ENCODE measurements at places on chromosomes 6 and 20.

DNA sequence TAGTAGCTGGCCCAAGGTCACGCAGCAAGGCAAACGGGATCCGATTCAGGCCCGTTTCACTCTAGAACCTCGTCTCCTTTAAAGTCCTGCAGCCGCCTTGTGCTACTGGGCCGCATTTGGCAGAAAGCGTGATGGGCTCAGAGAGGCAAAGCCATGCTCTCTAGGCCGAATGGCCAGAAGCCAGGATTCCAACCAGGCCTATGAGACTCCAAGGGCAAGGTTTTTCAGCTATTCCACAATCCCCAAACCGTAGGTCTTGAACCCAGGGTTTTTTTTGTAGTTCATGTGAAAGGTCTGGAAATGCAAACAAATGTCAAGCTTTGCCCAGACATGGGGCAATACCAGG is 174.1 kb downstream of the PREX1 start:
- DNase-seq, result no peak

DNA sequence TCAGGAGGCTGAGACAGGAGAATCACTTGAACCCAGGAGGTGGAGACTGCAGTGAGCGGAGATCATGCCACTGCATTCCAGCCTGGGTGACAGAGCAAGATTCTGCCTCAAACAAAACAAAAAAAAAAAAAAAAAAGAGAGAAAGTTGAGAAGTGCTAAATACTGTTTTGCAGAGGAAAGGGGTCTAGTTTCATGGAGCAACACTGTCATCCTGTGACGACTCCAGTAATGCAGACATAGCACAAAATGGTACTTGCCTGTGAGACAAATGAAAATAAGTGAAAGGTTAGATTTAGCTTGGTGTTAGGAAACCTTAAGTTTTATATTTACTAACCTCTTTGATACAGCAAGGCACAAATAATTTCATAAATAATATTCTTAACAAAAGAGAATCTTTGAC is 29.7 kb downstream of the CEP162 start:
- DNase-seq, result no peak

DNA sequence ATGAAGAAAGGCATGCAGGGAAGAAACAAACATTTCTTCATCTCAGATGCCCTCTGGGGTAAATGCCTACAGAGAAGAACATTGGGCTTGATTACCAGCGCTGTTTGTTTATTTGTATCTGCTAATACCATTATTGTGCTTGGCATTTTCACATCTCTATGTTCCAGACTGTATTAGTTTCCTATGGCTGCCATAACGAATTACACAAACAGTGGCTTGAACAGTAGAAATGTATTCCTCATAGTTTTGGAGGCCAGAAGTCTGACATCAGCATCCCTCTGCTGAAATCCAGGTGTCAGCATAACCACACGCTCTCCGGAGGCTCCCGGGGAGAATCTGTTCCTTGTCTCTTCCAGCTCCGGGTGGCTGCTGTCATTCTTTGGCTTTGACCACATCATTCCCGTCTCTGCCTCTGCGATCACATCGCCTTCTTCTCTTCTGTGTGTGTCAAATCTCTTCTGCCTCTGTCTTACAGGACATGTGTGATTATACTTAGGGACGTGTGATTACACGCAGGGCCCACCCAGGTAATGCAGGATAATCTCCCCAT is 241.6 kb upstream of the SUPT3H start:
- DNase-seq, result no peak

DNA sequence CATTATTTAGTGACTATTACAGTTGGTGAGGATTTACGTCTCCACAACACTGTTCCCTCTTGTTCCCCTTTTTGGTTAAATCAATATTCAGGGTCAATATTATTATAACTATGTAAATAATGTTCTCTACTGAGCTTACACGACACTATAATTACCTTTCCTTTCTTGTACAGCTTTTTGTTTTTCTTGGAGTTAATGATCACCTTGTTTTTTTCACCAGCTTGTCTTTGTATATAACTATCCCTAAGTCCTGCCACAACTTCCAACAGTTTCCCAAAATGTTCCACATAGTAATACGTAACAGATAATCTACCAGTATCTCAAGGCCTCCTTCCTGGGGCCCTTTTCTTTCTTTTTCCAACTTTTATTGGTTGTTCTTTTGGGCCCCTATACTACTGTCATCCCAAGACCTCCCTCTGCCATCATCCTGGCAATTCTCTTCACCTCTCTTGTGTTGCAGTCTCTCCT is 142.0 kb upstream of the SOX4 start:
- no peak for DNase-seq

GRCh38 chr6:167840160-167840525 is 13.4 kb downstream of the AFDN start:
- DNase-seq, result no peak

- DNase-seq, result no peak
These were observed 208.4 kb downstream of the MYLK4 start for GRCh38 chr6:2542101-2542857.

DNA sequence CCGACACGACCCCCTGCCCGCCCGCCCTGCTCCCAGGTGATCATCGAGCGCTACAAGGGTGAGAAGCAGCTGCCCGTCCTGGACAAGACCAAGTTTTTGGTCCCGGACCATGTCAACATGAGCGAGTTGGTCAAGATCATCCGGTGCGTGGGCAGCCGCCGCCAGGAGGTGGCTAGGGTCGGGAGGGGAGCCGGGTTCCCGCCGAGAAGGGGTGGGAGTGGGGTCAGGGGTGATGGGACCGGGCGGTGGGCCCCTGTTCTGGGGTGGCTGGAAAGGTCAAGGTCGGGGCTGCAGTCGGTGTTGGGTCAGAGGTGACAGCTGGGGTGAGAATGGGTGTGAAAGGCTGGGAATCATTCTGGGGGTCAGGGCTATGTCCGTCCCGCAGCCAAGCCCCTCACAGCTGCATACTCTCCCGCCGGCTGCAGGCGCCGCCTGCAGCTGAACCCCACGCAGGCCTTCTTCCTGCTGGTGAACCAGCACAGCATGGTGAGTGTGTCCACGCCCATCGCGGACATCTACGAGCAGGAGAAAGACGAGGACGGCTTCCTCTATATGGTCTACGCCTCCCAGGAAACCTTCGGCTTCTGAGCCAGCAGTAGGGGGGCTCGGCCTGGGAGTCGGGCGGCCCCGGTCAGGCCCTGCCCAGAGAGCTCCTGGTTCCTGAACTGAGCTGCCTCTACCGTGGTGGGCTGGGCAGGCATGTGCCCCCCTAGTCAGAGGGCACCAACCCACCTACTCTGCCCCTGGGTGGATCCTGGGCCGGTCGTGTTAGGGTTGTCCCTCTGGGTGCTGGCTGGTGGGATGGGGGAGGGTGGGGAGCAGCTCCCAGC is 1.0 kb downstream of the MAP1LC3A start:
- DNase-seq, result no peak

DNA sequence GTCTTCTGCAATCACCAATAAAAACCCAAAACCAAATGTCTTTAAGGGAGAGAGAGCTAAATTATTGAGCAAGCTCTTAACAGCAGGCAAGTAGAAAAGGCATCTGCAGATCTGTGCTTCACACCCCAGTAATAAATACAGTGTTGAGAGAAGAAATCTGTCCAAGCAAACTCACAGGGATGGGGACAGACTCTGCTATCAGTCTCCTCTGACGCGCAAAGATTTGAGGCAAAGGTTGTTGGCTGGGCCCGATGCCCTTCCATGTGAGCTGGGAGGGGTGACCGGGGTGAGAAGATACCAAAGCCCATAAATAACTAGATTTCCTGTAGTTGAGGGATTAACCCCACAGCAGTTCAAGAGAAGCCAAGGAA is 315.2 kb upstream of the SOX4 start:
- DNase-seq, result no peak

GRCh38 chr20:54576518-54576917 is 101.1 kb downstream of the DOK5 start:
- DNase-seq, result no peak

DNA sequence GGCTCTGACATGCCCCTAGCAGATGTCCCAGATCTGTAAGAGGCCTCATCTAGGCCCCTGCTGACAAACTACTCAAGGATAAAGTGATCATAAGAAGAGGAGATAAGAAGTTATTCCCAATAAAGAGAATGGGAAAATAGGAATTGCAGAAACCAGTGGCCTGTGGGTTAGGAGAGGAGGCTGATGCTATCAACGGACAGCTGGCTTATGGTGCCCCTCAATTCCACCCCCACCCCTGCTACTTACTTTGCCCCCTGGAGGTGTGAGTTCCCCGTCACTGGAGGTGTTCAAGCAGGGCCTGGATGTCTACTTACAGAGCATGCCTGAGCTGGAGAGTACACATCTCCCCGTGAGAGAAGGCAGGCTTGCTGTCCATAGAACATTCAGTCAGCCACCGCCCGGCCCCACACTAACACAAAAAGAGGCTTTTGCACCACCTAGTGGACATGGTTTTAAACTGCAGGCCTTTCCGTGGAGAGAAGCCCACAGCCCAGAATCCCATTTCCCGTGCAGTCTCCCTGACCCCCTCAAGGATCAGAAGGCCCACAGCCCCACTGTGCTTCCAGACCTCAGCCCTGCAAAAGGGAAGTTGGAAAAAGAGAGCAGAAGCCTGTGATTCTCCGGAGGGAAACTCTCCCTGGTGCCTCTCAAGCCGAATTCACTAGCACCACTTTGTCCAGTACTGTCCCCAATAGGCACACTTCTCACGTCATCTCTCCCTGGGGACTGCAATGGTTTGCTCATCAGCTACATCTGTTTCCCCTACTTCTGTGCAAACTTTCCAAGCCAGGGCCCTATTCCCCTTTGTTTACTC is 23.8 kb upstream of the BNIP5 start:
- DNase-seq, result peak; percentile 48

DNA sequence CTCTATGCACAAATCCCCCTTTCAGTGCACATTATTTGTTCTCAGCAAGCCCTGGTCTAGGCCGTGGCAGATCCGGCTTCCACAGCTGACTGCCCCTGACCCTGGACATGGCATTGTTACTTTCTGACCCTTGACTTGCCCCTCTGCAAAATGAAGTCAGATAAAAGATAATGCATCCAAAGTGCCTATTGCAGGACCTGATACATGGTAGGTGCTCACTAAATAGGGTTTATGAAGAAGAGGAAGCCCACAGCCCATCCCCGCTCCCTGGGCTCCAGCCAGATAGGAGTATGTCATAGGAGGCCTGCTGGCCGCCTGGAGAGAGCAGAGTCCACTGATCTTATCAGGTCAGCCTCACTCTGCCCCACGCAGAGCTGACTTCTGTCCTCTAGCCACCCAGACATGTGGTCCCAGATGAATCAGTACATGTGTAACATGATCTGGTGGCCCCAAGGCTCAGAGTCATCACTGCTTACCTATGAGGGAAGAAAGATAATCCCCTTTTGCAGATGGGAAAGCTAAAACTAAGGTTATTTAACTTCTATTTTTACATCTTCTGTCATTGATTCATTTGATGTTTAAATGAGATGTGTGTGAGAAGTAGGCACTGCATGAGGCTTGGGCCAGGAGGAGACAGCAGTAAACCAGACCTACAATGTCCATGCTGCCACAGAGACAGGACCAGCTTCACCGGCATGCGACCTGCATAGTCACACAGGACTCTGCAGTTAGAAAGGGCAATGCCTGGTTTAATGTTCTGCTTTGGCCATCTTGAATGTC is 20.4 kb downstream of the MAFB start:
- no peak for DNase-seq

GRCh38 chr20:34558320-34559218 is at the start of gene MAP1LC3A:
Gene MAP1LC3A, plus strand, starts transcription at chr20:34558718. Its CDS starts 151 bp downstream, at chr20:34558869.
- peak; percentile 90 for DNase-seq

DNA sequence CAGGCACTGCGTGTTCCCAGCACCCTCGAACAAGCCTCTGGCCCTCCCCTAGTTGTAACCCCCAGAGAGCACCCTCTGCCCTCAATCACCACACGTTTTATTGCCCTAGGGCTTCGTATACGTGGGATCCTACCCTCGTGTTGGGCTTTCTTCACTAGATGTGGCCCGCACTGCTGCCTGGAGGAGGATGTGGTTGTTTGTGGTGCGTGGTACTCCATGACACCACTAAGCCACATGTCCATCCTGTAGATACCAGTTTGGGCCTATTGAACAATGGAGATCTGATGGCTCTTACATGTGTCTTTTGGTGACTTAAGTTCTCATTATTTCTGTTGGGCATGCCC is 17.0 kb downstream of the SLC2A4RG start:
- no peak for DNase-seq

DNA sequence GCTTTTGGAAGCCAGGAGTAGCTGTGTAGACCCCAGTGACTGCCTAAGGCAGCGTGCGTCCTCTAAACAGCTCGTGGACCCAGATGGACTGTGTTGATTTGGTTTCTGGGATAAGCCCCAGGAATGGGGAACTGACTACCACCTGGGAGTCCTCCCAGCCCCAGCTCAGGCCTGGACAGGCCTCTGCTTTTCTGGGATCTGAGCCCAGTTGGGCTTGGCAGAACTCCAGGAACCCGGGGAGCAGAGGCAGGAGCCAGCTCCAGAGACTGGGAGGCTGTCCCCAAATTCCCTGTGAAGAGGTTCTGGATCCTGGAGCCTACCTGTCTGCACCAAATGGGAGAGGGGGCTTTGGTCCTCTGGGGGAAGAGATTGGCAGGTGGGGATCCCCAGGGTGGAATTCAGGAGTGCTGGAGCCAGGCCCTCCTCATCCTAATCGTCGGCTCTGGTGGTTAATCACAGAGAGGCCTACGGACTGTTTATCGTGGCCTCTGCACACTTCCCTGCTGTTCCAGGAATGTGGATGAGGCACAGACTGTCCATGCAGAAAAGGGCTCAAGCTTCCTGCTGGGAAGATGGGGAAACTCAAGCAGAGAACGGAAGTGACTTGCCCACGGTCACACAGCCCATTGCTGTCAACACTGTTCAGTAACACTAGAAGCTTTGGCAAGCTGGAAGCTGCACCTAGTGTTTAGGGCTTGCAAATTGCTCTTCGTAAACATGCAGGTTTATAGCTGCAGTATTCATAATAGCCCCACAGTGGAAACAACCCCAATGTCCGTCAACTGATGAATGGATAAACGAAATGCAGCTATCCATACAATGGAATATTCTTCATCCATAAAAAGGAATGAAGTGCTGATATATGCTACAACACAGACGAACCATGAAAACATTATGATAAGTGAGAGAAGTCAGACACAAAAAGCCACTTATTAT is 100.6 kb downstream of the KCNB1 start:
- DNase-seq, result no peak

DNA sequence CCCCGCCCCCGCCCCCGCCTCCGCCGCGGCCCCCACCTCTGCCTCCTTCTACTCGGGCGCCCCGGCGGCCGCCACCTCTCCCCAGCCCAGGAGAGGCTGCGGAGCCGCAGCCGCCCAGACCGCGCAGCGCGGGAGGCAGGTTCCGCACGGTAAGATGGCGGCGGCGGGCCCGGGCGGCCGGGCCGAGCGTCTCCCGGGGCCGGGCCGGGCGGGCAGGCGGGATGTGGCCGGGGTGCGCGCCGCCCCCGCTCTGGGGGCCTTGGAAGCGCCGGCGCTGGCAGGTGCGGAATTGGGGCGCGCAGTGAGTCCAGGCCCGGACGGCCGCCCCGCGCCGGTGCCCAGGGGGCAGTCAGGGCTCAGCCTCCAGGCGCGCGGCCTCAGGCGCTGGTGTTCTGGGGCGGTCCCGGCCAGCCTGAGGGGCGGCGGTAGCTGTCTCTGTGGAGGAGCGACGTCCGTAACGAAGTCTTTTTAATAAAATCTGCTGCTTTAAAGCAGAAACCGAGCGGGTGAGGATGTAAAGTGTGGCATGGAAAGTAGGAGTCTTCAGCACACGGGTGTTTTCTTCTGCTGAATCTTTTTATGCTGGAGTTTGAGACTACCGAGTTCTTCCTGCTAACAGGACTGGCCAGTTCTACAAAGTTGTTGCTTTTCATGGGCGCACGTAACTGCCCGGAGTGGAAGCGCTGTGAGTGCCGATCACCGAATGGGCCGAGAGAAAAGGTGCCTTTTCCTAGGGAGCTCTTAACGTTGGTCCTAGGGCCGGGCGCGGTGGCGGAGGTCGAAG is at the start of gene GID8:
GID8 (plus strand) TSS at position 43 of the 784 bp plus-strand sequence. CDS start 3,356 bp downstream, outside the sequence.
- no peak for DNase-seq
